ENCODE measurements at places on chromosomes 1 and 21.

DNA sequence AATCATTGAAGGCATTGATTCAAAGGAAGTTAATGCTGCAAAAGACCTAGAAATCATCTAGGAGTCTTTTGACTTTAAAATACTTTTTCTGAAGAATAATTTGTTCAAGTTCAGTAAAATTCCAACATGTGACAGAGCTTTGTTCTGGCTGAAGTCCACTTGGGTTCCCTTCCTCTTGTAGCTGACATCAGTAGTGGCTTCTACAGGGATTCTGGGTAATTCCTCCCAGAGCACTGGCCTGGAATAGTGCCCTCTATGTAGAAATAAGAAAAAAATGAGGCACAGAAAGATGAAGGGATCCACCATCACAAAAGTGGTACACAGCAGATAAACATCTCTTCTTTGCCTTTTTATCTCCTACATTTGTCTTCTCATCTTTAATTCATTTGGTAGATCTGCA, 548.1 kb downstream of the LTN1 start:
- no peak for DNase-seq

DNA sequence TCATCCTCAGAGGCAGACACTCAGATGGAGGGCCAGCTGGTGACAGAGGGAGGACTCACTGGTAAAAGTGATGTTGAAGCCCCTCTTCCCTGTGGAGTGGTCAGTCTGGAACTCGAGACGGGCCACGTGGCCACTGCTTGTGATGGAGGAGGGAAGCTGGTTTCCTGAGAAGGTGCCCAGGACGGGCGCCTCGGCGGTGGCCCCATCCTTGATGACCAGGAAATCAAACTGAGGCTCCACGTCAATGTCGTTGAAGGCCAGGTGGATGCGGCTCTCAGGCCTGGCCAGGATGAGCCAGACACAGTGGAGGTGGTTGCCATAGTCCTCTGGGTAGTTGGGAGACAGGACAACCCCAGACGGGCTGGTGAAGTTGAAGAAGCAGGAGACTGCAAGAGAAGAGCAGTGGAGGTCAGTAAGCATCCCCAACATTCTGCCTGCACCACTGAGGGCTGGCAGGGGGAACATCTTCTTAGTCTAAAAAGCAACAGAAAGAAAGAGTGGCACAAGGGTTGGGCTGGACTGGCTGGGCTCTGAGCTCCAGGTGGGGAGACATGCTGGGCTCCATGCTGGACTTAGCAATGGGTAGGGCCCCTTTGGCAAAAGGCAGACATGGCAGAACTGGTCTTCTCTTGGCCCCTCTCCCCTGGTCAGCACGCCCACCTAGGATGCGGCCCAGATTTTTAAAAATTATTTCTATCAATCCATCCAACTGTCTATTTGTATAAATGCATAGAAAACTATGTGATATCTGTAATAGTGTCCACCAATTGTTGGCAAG, 120.5 kb upstream of the HMGB4 start:
- no peak for DNase-seq

DNA sequence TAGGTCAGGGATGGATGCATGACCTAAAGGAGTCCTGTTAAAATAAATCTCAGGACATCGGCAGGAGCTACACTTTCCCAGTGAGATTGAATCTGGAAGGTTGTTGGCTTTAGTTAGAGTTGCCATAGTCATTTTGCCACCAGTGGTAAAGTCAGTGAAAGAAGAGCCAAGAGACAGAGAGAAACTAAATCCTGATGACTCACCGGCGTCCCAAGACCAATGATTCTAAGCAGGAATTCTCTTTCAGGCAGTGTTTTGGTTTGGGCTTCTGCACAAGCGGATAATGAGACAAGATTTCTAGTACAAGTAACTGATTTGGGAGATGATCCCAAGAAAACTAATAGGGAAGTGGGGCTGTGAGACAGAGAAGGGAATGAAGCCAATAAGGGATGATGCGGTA, 88.8 kb upstream of the ETS2 start:
- DNase-seq, result no peak

DNA sequence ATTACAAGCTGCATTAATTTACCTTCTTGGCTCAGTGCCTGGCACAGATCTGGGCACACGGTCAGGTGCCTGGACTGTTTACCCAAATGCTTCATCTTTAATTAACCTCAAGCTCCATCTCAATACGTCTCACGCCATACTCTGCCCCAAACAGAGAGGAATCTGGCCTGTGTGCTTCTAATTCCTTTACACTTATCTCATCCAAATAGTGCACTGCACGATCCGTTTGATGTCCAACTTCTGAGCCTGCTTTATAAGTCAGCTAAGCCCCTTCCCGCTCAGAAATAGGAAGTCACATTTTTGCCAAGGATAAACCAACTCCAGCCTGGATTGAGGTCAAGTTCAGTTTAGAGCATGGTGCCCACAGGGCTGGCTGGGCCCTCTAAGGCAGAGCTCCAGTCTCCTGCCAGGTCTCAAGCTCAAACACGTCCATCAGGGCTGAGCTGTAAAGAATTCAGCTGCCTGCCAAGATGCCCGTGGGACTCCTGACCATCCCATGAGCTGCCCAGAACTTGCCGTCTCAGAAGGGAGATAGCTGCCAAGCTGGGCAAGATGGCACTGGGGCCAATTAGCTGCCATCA, 233.5 kb downstream of the TRABD2B start:
- no peak for DNase-seq

DNA sequence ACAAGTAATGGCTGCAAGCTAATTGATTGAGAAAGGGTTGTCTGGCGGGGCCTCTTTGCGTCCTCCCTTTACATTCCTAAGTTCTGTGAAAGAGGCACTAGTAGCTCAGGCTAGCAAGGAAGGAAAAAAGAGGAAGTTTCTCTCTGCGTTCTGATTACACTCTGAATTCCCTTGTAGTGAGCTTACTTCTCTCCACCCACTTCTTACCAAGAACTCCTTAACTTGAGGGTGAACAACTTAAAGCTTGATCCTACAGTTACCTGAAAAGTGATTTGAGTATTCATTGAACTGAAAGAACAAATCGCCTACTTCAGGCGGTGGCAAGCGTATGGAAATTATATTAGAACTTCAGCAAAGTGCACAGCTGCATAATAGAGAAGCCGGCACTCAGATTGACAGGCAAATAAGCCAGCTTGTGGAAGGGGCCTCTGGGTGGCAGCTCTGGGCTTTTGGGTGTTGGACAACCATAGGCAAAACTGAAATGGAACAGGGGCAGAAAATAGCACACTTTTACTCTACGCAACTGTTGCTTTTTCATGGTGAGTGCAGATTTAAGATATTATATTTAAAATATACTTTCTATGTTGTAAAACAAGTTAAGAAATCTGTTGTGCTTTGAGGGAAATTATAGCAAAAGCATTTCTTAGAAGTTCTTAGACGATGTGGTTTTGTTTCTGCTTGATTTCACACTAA, 464.5 kb downstream of the USP25 start:
- peak; percentile 14 for DNase-seq

Data from activated CD4-positive, alpha-beta T cell treated with anti-CD3 and anti-CD28 coated beads, Interleukin-2, amount 50 U/mL, for 16 hours (primary cell).